ENCODE measurements at places on chromosomes 4 and X.

- DNase-seq: no peak
These were observed 204.6 kb upstream of the DIAPH2 start for GRCh38 chrX:96480081-96480480.

DNA sequence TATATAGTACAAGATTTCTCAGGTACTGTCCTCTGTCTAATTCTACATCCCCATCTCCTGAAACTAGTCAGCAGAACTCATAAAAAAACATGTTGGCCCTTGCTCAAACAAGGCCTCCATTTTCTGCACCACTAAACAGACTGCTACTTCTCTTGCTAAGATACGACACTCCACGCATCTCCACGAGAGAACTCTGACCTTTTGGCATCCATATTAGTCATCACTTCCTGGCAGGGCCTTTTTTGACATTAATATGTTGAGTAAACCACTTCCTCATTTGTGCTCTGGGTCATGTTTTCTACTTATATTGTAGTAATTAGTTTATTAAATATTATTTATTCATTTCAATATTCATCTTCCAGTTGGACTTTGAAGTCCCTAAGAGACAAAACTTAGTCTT lies 65.6 kb downstream of the DCAF8L1 start:
- DNase-seq: no peak

- no peak for DNase-seq
These were observed 1.3 kb downstream of the HS3ST1 start for GRCh38 chr4:11427121-11427996.

- DNase-seq: no peak
These were observed 164.7 kb upstream of the SLC7A11 start for GRCh38 chr4:138406876-138407275.

DNA sequence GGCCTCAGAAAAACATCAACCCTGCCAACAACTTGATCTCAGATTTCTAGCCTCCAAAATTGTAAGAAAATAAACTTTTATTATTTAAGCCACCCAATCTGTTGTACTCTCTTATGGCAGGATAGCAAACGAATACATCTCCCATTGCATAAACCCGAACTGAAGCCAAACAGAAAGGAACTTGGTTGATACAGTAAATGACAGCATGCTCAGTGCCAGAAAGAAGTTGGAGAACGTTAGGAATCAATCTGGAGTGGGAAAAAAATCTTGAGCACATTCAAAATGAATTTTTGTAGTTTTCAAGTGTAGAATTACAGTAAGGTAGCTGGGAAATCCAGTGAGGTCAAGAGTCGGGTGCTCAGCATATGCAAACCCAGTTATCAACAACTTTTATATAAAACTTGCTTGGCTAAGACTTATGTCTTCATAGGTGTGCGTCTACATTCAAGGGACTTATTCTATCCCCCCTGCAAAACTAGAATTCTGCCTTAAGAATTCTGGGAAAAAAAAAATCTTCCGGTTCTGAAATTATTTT lies 157.5 kb upstream of the ANKRD50 start:
- no peak for DNase-seq

DNA sequence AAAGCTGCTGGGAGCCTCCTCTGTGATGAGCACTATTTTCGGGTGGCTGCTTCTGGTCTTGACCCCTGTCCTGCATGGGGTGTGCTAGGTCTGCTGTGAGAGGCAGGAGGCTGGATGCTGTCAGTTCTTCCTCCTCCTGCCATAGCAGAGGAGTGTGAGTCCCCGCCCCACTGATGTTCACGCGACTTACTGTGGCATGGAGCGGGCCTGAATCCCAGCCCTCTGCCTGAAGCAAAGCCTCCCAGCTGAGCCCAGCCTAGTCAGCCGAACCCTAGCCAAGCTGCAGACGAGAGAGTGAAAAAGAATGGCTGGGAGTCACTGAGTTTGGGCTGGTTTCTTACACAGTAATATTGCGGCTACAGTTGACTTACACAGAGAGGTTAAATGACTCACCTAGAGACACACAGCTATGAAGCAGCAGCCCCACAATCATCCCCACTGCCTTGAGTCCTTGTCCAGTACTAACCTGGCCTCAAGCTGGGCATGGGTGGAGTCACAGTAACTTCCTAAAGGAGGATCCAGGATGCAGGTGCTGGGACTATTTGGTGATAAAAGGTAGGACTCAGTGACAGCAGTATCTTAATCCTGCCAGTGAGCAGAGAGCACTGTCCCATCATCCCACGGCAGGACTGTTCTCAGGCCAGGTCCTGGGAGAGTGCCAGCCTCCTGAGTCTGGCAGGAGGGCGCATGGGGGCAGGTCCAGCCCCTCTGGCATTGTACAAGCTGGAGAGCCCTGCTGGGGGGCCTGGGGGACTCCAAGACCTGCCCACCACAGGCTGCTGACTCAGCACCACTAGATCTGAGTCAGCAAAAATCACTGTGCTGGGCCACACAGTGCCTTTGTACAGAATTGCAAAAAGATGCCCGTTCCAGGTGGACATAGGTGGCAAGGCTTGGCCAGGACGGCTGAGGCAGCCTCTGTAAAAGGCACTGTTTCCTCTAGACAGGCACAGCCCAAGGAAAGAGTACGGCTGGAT lies 60.4 kb upstream of the CRMP1 start:
- DNase-seq: no peak

DNA sequence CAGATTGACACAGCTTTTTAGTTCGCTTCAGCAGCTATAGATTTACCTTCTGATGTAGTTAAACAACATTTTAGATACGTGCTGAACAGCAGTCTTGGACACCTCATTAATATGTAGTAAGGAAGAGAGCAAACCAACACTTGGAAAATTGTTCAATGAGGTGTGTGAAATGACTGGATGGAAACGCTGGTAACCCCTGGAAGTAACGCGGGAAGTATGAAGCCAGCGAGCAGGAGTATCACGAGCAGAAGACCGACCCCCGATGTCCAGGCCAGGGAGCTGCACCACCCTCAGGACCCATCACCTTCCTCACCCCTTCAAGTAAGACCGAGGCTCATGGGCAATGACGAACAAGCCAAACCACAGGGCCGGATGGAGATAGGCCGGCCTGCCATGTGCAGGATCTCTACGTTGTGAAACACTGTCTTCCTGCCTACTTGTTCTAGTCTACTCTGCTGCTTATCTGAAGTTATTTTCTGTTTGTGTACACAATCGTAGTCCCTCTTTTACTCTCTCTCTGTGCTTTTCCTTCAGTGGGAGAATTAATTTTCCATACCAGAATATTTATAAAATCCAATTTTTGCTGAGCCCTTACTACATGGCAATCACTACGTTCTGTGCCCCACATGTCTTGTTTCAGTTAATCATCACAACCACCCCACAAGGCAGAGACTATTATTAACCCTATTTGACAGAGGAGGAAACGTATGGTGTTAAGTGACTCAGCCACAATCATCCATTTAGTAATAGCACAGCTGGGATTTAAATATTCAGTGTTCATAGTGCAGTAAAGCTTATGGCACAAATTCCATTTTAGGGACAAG lies 221.7 kb downstream of the APBB2 start:
- no peak for DNase-seq

- no peak for DNase-seq
These were observed 58.4 kb upstream of the PNPLA4 start for GRCh38 chrX:7985568-7985967.

DNA sequence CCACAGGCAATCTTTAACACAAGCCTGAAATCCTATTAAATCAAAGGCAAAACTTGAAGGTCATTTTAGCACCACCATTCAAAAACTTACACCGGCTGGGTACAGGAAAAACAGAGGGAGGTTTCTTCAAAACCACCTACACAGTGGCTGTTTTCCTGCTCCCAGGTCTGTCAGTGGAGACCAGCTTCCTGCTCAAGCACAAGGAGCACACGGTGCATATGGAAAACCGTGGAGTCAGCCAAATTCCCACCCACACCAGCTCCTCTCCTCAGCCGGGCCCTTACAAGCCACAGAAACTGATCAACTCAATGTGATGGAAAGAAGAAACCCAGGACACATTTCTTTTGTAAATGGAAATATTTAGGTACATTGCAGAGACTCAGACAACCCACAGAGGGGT lies 14.3 kb upstream of the FAM241A start:
- no peak for DNase-seq

GRCh38 chr4:43103048-43103447 lies 210.5 kb downstream of the GRXCR1 start:
- DNase-seq: no peak

DNA sequence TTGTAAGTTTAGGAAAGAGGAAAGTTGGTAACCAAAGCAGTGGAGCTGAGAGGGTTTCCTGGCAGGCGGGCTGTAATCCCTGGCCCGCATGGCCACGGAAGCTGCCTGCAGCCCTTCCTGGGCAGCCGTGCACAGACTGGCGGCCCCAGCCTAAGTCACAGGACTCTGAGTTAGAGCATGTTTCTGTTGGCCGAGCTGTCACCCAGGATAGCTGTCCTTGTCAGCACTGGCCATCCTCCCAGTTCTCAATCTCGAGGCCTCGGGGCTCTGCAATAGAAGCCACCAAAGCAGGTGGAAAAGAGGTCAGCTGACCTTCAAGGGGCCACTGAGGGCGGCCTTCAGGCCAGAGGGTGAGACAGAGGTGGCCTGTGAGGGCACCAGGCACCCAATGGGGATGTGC lies 20.5 kb downstream of the PNMA6E start:
- no peak for DNase-seq

GRCh38 chr4:76806346-76806745 lies 91.6 kb downstream of the SOWAHB start:
- DNase-seq: no peak

DNA sequence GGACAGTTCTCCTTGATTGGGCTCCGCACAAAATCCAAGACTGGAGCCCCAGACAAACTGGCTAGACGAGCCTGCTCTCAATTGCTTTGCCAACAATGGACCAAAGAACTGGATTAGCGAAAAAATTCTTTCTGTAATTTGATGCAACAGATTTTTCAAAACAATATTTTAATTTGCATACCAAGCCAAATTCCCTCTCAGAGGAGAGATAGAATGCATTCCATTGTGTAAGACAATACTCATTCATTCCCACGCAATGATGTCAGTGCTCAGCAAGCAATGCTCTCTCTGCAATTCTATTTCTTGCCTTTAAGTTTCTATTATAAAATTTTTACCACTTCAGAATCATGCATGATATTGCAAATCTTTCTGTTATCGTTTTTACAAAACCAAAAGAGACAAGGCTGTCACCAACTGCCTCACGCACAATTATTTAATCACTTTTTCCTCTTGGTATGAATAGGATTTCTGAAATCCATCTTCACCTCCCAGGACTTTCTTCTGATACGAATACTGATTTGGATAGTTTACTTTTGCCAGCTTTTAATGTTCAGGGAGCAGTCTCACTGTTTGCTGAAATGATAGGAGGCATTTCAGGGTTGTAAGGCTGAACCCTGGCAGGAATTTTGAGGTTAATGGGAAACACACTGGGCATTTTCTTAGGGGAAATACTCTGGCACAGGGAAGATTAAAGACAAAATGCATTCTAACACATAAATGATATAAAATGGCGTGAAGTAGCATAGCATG lies 46.1 kb upstream of the HCCS start:
- peak; percentile 49 for DNase-seq

GRCh38 chr4:72919464-72919863 lies 150.1 kb downstream of the COX18 start:
- no peak for DNase-seq

DNA sequence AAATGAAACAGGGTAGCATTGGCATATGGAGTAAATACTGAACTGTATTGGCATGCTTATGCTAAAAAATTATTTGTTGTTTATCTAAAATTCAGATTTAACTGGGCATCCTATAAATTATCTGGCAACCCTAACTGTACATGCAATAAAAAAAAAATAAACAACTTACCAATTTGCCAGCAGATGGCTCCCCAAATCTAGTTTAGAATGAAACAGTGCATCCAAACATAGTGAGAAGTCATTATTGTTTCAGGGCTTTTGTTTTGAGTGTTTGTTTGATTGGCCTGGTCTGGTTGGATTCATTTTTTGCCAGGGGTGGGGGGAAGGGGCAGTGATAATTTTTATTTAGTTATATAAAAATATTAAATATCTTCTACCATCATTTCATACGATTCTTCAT lies 12.8 kb upstream of the NSUN7 start:
- no peak for DNase-seq

GRCh38 chrX:9899640-9900111 lies 67.5 kb upstream of the CLDN34 start:
- no peak for DNase-seq

DNA sequence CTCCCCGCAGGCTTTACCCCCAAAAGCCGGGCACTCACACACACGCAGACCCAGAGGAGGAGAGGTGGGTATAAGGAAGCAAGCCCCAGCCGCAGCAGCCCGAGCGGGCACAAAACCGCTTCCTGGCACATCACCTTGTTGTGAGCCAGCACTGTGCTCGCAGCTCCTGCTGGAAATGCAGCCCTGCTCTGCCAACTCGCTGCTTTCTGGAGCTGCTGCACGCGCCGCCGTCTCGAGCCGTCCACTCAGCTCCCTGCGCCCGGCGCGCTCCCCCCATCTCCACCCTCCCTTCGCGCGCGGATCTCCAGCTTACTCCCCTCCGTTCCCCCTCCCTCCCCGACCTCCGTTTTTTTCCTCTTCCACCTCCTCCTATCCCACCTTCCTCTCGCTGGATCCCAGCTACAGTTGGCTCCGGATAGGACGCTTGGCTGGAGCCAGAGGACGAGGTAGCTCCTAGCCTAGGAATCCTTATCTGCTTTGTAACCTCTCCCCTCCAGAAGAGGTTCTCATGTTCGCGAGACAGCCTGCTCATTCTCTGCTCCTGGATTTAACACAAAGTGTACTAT lies at the start of gene SPOCK3:
Gene SPOCK3 (minus strand): TSS at position 179 of the 566 bp plus-strand sequence.
- DNase-seq: no peak

DNA sequence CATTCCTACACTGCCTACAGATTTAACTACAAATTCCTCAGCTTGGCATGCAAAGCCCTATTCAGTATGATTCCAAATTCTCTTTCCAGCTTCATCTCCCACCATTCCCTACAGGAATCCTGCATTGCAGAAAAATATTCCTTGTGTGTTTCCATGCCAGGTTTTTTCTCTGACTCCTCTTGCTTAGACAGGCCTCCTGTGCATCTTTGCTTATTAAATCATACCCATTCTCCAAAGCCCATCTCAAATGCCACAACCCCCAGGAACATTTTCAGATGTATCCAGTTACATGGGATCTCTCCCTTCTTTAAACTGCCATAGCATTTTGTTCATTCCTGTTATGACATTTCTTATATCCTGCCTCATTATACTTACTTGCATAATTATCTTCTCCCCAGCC lies 106.4 kb upstream of the GRIA3 start:
- DNase-seq: no peak

DNA sequence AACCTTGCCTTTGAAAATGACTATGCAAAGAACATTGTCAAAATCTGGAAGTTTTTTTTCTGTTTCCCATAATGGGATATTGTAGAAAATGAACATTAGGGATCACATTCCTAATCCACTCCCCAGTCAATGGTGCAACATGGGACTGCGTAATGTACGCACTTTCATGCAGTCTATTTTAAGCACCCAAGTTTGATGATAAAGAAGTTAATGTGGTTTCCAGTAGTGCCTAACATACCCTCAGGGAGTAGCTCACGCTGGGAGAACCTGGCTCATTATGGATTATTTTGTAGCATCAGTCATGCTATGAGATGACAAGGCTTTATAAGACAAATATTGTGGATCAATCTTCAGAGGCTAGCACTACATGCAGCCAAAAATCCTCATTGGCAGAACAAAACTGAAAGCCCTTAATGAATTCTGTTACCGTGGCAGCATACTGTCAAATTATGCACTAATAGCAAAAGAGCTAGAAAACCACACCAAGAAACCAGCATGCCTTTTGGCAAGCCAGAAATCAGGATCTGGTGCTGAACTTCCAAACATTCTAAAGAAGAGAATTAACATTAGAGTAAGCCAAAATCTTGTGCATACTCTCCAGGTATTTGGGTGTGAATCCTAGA lies 1392.8 kb upstream of the TENM3 start:
- no peak for DNase-seq

All from AG04449 (cell line).